ENCODE measurements at places on chromosomes 13 and 19.

DNA sequence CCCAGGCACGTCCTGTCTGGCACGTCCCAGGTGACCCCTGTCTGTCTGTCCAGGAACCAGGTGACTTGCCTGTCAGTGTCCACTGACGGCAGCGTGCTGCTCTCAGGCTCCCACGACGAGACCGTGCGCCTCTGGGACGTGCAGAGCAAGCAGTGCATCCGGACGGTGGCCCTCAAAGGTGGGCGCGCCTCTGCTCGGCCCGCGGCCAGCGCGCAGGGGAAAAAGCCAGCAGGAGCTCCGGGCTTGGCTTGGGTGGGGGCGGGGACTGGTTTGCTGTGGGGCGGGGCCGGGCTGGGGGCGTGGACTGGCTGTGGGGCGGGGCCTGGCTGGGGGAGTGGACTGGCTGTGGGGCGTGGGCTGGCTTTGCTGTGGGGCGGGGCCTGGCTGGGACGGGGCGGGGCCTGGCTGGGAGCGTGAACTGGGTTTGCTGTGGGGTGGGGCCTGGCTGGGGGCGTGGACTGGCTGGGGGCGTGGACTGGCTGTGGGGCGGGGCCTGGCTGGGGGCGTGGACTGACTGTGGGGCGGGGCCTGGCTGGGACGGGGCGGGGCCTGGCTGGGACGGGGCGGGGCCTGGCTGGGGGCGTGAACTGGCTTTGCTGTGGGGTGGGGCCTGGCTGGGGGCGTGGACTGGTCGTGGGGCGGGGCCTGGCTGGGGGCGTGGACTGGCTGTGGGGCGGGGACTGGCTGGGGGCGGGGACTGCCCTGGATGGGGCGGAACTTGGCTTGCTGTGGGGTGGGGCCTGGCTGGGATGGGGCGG lies 7.2 kb downstream of the WDR18 start:
- no peak for DNase-seq

DNA sequence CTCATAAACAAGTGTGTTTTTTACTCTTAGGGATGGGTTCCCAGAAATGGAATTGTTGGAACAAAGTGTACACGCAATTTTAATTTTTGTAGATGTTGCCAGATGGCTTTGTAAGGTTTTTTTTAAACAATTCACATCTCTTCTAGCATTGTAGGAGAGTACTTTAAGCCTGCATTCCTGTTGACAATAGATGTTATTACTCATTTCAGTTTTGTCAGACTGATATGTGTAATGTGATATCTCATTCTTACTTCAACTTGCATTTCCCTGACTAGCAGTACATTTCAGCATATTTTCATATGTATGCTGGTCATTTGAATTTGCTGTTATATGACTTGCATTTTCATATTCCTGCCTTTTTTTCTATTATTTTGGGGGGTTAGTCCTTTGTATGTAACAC lies 186.6 kb upstream of the SLITRK6 start:
- no peak for DNase-seq

- DNase-seq: no peak
These were observed 1.6 kb upstream of the CLEC11A start for GRCh38 chr19:50721441-50722137.

- DNase-seq: no peak
These were observed 2.6 kb downstream of the HSH2D start for GRCh38 chr19:16146112-16146511.

DNA sequence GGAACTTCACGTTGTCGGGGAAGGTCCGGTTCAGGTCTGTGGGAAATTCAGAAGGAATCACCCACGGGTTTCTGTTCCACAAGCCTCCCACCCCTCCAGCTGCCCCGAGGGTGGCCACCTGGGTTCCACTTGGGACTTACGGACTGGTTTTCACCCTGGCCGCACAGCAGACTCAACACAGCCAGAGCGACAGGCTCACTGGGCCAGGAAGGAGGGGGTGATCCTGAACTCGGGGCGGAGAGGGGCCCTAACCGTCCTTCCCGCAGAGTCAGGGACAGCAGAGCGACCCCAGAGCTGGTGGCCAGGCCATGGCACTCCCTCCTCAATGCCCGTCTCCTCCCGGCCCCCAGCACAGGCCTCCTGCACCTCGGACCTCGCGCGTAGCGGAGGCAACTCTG lies 13.0 kb downstream of the GRTP1 start:
- DNase-seq: no peak

GRCh38 chr13:42715909-42716308 lies 65.5 kb upstream of the FAM216B start:
- no peak for DNase-seq

- peak; percentile 18 for DNase-seq
These were observed 12.8 kb downstream of the FUT6 start for GRCh38 chr19:5826531-5827341.

DNA sequence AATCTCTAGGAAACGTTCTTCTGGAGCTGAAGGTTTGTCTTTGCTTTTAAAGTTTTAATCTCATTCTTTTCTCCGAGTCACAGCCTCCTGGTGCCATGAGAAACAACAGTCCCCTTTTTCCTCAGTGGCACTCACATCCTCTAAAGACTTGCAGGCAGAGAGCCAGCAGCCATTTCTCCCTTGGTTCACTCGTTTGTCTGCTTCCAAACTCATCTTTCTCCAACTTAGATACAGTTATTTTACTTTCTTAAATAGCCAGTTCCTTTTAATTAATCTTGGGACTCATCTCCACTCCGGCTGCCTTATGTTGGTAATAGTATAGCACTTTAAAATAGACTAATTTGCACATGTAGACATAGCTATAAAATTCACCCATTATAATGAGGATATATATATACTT lies 555.2 kb downstream of the FGF9 start:
- no peak for DNase-seq

DNA sequence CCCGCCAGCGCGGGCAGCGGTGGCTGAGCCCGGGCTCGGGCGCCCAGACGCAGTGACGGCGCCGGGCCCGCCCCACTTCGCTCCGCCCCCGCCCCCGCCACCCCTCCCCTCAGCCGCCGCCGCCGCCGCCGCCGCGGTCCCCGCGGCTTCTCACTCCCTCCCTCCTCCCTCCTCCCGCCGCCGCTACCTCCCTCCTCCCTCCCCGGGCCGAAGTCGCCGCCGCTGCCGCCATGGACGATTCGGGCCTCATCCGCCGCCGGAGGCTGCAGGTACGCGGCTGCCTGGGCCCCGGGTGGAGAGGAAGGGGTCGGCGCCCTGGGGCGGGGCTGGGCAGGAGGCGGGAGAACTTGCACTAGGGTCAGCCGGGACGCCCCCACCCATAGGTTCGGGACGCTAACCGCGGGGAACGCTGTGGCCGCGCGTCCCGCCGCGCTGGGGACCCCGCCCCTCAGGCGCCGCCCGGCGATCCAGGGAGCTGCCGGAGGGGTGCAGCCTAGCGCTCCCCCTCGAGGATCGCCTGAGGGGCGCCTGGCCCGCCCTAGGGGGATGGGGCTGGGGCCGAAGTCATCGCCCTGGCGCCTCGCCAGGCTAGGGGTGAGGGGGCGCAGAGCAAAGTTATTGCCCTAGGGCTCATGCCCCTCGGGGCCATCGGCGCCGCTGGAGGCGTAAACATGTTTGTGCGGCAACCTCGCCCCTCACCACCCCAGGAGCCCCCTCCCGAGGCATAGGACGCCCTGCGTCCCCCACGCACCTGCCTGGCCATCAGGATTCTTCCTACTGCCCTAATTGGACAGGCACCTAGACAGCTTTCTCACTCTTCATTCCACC lies 427 bp downstream of the RTBDN start:
- DNase-seq: peak; percentile 53

DNA sequence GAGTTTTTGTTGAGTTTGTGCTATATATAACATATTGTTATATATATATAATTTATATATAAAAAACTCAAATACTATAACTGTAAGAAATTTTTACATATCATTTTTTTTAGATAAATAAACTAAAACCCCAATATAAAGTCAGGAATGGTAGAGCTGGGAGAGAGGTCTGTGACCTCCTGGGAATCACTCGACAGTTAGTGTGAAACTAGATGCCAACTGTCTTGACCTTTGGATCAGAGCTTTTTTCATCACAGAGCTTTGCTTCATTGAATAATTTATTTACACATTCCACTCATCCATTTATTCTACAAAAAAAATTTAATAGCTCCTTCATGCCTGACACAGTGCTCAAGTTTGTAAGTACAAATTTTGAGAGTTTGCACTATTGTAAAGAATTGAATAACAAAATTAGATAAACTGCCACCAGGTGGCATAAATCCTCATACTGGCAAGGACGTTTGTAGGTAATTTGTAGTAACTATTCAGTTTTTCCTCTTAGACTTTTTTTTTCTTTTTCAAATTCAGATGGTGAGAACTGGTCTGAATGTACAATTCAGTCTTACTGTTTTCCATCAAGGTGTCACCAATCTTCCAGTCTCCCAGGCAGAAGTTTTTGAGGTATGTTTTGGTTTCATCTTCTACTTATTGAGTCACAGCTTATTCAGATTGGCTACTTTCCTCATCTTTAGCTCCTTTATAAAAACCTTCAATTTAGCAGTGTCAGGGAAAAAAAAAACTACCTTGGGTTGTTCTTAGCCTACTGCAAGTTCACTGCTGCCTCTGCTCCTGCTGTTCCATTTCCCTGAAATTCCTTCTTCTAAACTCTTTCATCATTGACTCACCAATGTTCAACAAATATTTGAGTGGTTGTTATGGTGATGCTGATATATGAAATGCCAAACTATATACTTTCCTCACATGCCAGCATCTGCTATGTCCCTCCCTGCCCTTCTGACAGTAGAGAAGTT lies 28.7 kb downstream of the LACC1 start:
- peak; percentile 41 for DNase-seq

GRCh38 chr13:32323912-32324311 lies 8.6 kb downstream of the BRCA2 start:
- DNase-seq: no peak

GRCh38 chr13:103130681-103131210 lies 64.5 kb upstream of the SLC10A2 start:
- no peak for DNase-seq

DNA sequence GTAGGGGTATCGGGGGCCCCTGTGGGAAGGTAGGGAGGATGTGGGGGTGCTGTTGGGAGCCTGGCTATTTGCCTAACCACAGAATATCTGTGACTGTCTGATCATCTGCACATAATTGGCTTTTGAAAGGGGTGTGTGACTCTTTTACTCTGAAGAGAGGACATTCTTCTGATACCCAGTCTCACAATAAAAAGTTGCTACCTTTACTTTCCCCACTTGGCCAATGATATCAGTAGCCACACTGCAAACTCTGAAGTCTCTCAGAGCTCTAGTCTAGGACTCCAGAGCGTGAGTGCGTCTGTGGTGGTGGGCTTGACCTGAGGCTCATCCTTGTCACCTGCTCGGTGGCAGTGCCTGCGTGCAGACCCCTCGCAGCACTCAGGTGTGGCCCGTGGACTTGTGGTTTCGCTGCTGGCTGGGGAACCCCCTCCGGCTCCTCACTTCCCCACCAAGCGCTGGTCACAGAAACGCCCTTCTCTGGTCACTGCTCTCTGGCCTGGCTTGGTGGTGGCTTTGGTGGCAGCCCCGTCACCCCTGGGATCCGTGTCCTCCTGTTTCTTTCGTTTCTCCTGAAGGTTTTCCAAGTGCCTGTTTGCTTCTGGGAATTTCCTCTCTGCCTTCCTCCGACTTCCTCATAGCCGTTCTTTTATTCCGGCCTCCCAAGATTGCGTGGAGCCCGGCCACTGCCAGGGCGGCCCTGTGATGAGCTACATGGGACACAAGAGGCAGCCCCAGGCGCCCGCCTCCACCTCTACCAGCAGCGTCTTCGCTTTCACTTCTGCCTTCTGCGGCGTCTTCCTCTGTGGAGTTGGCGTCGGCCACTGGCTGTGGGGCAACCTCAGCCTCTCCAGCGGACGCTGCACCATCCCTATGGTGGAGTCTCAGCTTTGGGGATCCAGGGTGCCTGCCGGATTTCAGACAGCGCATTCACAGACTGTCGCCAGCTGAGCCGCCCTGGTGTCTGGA lies 78.0 kb downstream of the ATP11A start:
- DNase-seq: no peak

DNA sequence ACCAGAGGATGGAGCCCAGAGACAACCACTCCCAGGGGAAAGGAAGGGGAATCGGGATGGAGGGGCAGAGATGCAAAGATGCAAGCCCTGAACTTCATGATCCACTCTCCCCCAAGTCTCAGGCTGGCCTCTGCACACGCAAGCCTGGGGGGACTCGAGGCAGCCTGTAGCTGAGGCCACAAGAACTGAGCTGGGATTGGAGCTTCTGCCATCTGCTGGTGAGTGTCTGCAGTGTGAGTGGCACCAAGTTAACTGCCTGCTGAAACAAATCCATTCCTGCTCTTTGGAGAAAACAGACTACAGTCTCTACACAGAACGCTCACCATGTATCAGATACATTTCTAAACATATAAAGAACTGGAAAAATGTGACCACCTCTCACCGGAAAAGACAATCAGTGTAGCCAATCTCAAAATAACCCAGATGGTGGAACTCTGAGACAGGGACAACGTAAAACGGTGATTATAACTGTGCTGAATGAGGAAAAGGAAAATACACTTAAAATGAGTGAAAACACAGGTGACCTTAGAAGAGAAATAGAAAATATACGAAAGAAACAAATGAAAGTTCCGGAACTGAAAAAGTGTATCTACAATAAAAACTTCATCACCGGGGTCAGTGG lies 62.1 kb downstream of the KLF2 start:
- DNase-seq: peak; percentile 39

GRCh38 chr19:32672841-32673240 lies 2.1 kb downstream of the ANKRD27 start:
- no peak for DNase-seq

DNA sequence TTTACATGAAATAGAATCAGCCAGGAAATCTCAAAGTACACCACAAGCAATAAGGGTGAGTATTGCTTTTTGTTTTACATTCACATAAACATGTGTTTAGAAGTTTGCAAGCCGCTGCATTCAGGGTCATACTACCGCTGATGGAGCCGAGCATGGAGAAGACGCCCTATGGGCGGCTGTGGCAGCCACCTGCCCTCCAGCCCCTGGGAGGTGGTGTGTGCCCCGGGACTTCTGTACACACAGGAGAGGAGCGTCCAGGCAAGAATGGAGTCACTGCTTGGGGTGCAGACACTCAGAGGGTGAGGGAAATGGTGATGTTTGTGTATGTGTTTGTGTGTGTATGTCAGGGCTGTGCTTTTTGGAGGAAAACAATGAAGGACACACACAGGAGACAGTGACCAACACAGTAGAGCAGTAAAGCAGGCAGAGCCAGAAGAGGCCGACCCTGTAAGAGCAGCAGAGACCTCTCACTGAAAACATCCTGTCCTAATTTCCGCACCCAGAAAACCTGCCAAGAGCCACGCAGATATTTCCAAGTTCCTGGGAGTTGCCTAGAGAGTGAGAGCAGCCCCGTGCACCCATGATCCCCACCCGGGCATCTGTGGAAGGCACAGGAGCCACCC lies 108.1 kb upstream of the GJB6 start:
- DNase-seq: no peak

DNA sequence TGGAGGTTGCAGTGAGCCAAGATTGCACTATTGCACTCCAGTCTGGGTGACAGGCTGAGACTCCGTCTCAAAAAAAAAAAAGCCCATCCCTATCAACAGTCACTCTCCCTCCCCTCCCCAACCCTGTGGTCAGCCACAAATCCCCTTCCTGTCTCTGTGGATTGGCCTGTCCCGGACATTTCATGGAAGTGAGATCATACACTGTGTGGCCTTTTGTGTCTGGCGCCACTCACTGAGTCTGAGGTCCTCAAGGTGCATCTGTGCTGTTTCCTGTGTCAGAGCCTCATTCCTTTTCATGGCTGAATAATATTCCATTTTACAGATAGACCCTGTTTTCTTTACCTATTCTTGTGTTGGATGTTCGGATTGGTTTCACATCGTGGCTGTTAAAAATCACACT lies 149.5 kb downstream of the PTPRS start:
- DNase-seq: no peak

GRCh38 chr13:108957369-108958012 lies 328.1 kb downstream of the MYO16 start:
- DNase-seq: peak; percentile 59
